HCEC 1CT (cell line): ENCODE measurements at places on chromosomes 11 and 22.

GRCh38 chr22:44360668-44361381, 48.1 kb upstream of the SHISAL1 start:
- peak; percentile 32 for DNase-seq

- no peak for DNase-seq
Measured at GRCh38 chr22:37491559-37492427, 5.6 kb upstream of the MFNG start.

DNA sequence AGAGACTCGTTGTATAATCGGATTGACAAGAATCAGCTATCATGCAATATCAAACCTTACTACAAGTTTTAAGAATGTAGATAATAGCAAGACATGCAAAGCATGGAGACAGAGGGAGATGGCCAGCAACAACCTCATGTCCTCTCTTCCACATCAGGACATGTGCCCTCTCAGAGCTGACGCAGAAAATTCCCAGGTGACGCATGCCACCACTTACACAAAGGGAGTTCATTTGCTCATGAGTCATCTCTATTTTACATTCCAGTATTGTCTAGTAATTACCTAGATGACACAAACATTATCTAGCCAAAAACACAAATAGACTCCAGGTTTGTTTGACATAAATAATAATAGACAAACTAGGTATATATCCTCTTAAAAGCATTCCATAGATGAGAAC, 38.1 kb upstream of the OPCML start:
- DNase-seq = no peak

DNA sequence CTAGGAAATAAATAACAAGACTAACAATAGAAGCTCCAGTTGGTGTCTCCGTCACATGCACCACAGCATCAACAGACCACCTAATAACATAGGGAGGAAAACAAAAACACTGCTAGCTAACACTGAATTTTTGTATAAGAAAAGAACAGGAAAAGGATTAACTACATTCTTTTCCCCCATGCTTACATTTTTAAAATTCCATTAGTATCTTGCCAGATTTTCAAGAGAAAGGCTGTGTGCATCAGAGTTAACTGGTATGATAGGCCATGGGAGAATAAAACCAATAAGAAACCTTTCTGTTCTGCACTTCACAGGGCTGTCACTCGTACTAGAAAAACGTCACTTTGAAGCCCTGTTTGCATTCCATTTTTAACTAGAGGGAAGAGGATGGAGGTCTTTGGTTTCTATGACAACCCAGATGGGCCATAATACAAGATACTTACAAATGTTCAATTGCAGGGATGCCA, 79.0 kb downstream of the LARGE2 start:
- DNase-seq = peak; percentile 28

DNA sequence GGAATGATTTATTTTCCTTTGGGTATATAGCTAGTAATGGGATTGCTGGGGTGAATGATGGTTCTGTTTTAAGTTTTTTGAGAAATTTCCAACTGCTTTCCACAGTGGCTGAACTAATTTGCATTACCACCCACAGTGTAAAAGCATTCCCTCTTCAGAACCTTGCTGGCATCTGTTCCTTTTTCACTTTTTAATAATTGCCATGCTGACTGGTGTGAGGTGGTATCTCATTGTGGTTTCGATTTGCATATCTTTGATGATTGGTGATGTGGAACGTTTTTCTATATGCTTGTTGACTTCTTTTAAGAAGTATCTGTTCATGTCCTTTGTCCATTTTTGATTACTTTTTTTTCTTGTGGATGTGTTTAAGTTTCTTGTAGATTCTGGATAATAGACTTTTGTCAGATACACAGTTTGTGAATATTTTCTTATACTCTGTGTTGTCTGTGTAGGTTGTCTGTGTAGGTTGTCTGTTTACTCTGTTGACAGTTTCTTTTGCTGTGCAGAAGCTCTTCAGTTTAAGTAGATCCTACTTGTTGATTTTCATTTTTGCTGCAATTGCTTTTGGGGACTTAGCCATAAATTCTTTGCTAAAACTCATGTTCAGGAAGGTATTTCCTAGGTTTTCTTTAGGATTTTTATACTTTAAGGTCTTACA, 291.8 kb upstream of the DDI1 start:
- DNase-seq = no peak

GRCh38 chr22:47195484-47196165, 433.2 kb downstream of the TBC1D22A start:
- DNase-seq = no peak

DNA sequence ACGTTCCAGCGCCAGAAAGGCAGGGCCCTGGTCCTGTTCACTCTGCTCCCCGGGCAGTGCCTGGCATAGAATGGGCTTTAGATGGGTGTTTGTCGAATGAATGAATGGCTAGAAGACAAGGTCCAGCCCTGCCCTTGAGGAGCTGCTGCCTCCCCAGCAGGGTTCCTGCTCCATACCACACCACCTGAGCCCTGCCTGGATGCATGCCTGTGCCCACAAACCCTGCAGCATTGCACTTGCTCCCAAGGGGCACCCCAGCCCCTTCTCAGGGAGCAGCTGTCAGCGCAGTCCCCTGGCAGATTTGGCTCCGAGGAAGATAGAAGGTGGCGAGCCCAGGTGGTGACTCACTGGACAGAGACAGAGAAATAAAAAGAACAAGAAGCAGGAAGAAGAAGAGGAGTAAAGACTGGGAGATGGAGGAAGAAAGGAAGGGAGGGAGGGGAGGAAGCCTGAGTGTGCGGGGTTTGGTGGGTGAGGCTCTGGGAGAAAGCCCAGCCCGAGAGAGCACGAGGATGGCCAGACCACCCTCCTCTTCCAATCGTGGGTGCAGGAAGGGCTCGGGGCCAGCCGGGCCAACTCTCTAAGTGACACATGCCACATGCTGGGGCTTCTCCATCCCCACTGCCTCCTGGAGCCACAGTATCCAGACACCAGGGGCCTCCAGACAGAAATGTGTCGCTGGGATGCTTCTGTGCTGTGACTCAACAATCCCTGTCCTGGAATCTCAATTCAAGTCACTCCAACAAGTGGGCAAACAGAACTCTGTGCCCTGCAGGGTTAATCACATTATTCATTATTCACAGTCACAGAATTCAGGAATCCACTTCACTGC, 1474.3 kb downstream of the BRD1 start:
- DNase-seq = no peak

DNA sequence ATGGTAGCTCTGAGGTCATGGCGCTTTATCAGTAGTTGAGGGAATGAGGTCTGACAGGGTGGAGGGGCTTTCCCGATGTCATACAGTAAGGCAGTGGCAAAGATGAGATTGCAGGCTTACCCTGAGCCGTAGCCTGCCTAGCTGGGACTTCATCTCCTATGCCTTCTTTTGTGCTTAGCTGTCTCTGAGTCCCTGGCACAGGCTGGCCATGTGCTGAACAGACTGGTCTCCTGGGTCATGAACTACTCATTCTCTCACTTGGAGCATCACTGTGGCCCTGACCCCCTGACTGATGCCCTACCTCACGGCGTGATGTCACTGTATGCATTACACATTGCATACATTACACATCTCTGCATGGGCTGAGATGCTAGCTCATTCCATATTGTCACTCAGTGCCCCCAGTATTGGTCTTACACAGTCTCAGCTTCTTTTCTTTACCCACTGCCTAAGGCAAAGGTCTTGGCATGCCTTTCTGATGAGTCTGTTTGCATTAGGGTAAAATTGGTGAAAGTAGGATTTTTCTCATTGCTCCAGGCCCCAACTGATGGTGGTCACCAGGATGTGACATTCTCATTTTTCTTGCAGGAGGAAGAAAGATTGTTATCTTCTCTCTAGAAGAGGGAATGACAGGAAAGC, 389.4 kb upstream of the CADM1 start:
- no peak for DNase-seq

DNA sequence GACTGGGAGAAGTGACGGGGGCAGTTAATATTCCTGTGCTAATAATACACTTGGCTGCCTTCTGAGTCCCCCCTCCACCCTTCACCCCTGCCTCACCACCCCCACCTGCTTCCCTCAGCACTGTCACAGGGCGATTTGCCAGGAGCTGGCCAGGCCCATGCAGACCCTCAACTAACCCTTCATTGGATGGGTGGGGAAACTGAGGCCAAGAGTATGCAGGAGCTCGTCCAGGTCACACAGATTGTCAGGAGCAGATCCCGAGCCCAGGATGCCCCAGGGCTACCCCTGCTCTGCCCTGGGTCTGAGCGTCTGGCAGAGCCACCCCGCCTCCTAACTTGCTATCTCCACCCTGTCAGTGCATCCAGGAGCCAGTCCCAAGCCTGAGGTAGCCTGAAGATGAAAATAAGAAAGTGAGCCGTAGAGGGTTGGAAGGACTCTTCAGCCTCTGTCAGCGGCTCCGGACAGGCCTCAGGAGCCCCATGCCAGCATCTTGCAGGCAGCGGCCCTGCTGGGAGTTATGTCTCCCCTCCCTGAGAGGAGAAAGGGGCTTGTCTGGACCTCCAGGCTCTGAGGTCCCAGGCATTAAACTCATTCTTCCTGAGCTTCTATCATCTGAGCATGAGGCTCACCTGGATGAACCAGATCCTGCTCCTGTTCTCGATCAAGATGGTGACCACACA, 6.2 kb downstream of the TPBGL start:
- no peak for DNase-seq

GRCh38 chr11:64711956-64712362, 11.0 kb downstream of the NRXN2 start:
- DNase-seq = no peak
